ENCODE measurements at places on chromosomes 3 and 15. TPM values are rescaled to one million over a fixed set of nuclear protein-coding genes. Genes with fewer than 3 reads are reported as not detected.

GRCh38 chr3:127755305-127755681 is 67.0 kb downstream of the MGLL start:
- H3K4me1 ChIP-seq = peaks cover under 1% of the 10 kb centered on the region
- H3K4me3 ChIP-seq = no peak overlapping the region
- DNase-seq = no peak
- H3K27ac ChIP-seq = no peak overlapping the region
- H3K36me3 ChIP-seq = no peaks in the 10 kb centered on the region

DNA sequence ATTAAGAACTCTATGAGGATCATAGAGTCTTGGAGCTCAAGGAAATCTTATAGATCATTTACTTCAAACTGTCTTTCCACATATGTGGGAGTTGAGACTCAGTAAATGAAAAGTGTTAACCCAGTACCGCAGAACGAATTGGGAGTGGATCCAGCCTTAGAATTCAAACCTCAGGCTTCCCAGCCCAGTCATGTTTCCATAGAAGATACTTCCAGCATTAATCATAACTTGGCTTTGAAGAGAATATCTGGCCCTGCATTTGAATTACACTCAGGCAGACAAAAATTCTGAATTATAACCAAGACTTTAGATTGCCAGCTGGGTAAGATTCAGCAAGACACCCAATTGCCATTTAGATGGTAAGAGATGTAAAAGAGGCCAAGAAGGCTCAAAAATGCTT is 972.0 kb downstream of the TUSC7 start:
- H3K27ac ChIP-seq = no peak overlapping the region
- no peaks in the 10 kb centered on the region for H3K36me3 ChIP-seq
- DNase-seq = no peak
- no peaks in the 10 kb centered on the region for H3K4me1 ChIP-seq
- no peak overlapping the region for H3K4me3 ChIP-seq
- peaks cover 2% of the 10 kb centered on the region for H3K27me3 ChIP-seq

DNA sequence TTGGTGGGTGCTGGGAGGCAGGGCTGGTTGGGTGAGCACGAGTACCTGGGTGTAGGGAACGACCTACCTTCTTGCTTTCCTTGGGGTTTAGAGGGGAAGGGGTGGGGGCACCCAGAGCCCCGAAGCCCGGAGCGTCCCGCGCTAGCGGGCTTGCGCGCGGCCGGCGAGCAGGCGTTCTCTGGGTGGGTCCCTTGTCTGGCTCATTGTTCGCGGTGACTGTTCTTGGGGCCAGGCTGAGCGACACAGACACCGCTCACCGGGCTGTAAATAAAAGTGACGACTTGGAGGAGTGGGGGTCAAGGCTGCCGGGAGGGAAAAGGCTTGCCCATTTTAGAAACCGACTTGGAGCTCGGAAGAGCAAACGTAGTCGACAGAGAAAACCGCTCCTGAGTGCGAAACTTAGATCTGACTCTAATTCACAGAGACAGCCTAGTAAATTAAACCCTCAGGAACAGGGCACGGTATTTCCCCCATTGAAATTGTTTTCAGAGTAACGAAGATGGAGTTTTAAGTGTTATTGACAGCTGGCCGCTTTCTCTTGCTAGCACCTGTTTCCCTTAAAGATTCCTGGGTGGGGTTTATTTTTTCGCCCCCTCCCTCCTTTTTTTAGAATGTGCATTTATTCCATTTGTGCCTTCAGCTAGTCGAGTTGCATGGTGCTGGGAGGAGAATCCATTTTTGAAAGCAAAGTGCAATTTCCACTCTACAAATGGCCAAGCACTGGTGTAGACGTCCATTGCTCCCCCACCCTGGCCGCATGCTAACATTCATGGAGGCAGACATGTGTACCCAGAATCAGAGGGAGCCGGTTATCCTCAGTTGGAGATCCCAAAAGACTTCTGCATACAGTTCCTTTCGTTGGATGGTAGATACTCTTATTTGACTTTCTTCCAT is 532.1 kb upstream of the SEMA6D start:
- H3K4me3 ChIP-seq = peak overlapping the region; percentile 94
- peak overlapping the region; percentile 42 for H3K27ac ChIP-seq
- H3K27me3 ChIP-seq = peaks cover 52% of the 10 kb centered on the region
- H3K4me1 ChIP-seq = peaks cover 11% of the 10 kb centered on the region

DNA sequence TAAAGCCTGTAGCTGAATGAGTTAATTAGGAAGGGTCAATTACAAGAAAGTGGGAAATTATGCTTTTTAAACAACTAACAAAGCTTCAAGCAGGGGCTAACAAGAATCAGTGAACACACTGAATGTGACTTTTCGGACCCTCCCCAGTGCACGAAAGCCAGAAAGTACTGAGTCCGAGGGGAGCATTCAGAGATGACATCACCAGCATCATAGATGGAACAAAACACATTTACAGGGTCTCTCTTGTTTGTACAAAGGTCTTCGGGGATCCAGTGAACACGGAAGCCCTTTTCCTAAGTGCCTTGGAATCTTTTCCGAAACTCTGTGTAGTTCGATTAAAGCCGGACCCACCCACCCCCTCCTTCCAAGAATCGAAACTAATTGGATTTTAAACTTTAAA is 829 bp downstream of the DCP1A start:
- H3K27me3 ChIP-seq = no peaks in the 10 kb centered on the region
- peaks cover 40% of the 10 kb centered on the region for H3K4me1 ChIP-seq
- peak overlapping the region; percentile 100 for H3K27ac ChIP-seq
- H3K36me3 ChIP-seq = peaks cover 16% of the 10 kb centered on the region
- peak overlapping the region; percentile 99 for H3K4me3 ChIP-seq

GRCh38 chr3:11351451-11351850 is 79.3 kb downstream of the ATG7 start:
- no peak overlapping the region for H3K4me3 ChIP-seq
- peaks cover 13% of the 10 kb centered on the region for H3K4me1 ChIP-seq
- H3K27me3 ChIP-seq = no peaks in the 10 kb centered on the region
- DNase-seq = no peak
- peaks cover 58% of the 10 kb centered on the region for H3K36me3 ChIP-seq

FAM227B gene
- total RNA-seq = 6.1 TPM
